Small intestine (tissue), 16 donors: ENCODE measurements at places on chromosomes 13 and 19.
A peak's percentile ranks its signal among the peaks of the same experiment; 100 is the strongest.

DNA sequence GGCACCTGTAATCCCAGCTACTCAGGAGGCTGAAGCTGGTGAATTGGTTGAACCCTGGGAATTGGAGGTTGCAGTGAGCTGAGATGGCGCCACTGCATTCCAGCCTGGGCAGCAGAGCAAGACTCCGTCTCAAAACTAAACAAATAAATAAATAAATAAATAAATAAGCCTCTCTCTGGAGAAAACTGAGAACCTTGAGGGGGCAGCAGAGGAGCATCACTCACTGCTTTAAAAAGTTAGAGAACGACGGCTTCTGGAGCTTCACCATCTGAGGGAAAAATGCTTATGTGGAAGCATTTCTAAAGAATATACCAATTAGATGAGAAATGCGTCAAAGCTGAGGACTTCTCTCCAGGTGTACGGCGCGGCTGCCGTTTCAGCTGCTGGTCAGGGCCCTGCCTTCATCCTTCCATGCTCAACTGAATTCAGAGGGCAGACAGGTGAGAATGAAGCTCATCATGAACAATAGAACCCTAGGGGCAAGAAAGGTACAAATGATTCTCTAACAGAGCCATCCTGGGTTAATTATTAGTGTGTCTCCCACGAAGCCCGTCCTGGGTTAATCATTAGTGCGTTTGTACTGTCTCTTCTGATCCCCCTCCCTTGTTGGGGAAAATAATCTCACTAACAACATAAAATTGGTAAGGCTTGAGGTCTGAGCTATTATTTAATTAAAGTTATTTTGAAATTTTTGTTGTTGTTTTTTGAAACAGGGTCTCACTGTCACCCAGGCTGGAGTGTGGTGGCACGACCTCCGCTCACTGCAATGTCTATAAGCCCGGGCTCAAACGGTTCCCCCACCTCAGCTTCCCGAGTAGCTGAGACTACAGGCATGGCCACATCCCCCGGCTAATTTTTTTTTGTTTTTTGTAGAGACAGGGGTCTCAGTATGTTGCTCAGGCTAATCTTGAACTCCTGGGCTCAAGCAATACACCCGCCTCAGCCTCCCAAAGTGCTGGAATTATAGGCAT is 80.1 kb downstream of the IPO5 start:
- no peak overlapping the region for H3K27ac ChIP-seq
- peak; percentile 5 for DNase-seq

GRCh38 chr19:18653853-18654252 is 17.0 kb downstream of the KLHL26 start:
- no peak overlapping the region for H3K27ac ChIP-seq
- no peak overlapping the region for H3K4me3 ChIP-seq
- DNase-seq: no peak
- H3K36me3 ChIP-seq: peaks cover 34% of the 10 kb centered on the region
- H3K4me1 ChIP-seq: peaks cover 21% of the 10 kb centered on the region

GRCh38 chr13:46170687-46171086 is 11.3 kb downstream of the LCP1 start:
- no peak overlapping the region for H3K27ac ChIP-seq
- H3K4me1 ChIP-seq: no peaks in the 10 kb centered on the region
- DNase-seq: no peak
- H3K4me3 ChIP-seq: no peak overlapping the region
- H3K27me3 ChIP-seq: no peaks in the 10 kb centered on the region
- H3K36me3 ChIP-seq: no peaks in the 10 kb centered on the region

GRCh38 chr13:38647312-38647711 is 39.6 kb upstream of the FREM2 start:
- no peak for DNase-seq
- H3K4me1 ChIP-seq: no peaks in the 10 kb centered on the region
- H3K27me3 ChIP-seq: no peaks in the 10 kb centered on the region
- no peak overlapping the region for H3K4me3 ChIP-seq
- H3K27ac ChIP-seq: no peak overlapping the region

- no peaks in the 10 kb centered on the region for H3K27me3 ChIP-seq
- no peaks in the 10 kb centered on the region for H3K4me1 ChIP-seq
Measured at GRCh38 chr13:39327172-39327479, 275.9 kb downstream of the LHFPL6 start.

GRCh38 chr19:5032101-5032967 is 63.4 kb downstream of the KDM4B start:
- H3K4me1 ChIP-seq: no peaks in the 10 kb centered on the region
- peaks cover 2% of the 10 kb centered on the region for H3K36me3 ChIP-seq
- no peaks in the 10 kb centered on the region for H3K27me3 ChIP-seq

GRCh38 chr19:46784262-46785053 is 3.9 kb downstream of the SLC1A5 start:
- H3K27me3 ChIP-seq: no peaks in the 10 kb centered on the region
- peak overlapping the region; percentile 82 for H3K27ac ChIP-seq
- DNase-seq: peak; percentile 86
- H3K4me1 ChIP-seq: peaks cover 29% of the 10 kb centered on the region

DNA sequence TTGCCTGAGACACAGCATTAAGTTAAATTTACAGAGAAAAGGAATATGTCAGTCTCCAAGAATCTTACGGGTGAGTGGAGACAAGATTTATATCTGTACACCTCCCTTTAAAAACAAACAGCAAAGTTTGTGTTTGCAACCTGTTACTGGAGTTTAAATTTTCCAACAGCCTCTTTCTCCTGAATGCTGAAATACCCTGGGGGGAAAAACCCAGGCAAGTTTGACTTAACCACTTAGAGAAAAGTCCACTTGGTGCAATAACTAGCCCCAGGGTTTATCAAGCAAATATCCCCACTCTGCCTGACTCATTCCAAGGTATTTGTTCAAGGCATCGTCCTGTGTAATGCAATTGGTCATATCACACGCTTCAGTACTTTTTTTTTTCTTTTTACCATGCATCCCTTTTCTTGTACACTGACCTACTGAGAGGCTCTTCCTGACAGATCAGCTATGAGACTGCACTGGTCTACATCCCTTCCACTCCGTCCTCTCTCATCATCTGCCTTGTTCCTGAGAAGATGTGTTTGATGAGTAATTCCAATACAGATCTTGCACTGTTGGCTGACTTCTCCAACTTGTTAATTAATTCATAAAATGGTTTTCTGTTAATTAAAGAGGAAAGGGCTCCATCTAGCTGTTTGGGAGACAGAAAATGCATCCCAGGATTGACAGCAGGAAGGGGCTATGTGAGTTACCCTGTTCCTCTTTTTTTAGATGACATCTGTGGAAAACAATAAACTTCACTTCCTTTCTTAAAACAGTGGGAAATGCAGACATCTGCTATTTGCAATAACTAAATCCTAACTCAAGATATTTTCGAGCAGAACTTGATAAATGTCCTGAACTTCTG is 212.5 kb upstream of the IRS2 start:
- no peaks in the 10 kb centered on the region for H3K4me1 ChIP-seq
- peaks cover 16% of the 10 kb centered on the region for H3K27me3 ChIP-seq
- no peak overlapping the region for H3K4me3 ChIP-seq
- H3K36me3 ChIP-seq: no peaks in the 10 kb centered on the region

DNA sequence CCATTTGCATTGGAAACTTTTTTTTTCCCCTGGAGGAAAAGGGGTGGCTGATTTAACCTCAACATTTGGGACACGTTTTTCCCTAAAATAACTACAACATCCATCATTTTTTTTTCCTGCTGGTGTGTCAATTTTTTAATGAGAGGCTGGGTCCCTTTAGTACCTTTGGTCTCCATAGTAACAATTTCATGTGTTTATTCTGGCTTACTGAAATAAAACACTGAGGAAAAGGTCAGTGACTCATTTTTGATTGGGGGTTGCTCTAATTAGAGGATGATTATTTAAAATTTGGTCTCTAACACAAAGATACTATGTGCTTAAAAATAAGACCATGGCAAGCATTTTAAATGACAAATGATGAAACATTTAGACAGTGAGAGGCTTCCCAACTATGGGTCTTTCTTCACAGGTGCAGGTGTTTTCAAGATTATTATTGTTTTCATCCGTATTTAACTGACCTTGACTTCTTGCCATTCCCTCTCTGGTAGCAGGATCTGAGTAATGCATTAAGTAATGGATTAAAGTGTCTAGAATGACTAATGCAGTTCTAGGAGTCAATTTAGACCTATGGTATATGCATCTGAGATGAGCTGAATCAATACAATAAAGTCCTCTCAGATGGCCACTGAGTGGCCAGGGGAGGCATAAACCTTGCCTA is 406.4 kb downstream of the KCNRG start:
- no peak overlapping the region for H3K27ac ChIP-seq
- H3K4me3 ChIP-seq: no peak overlapping the region
- no peaks in the 10 kb centered on the region for H3K27me3 ChIP-seq
- peak; percentile 43 for DNase-seq

GRCh38 chr19:38769635-38770211 is 3.6 kb downstream of the LGALS7 start:
- peak overlapping the region; percentile 51 for H3K4me3 ChIP-seq
- no peaks in the 10 kb centered on the region for H3K4me1 ChIP-seq
- H3K27ac ChIP-seq: peak overlapping the region; percentile 84
- H3K27me3 ChIP-seq: no peaks in the 10 kb centered on the region

DNA sequence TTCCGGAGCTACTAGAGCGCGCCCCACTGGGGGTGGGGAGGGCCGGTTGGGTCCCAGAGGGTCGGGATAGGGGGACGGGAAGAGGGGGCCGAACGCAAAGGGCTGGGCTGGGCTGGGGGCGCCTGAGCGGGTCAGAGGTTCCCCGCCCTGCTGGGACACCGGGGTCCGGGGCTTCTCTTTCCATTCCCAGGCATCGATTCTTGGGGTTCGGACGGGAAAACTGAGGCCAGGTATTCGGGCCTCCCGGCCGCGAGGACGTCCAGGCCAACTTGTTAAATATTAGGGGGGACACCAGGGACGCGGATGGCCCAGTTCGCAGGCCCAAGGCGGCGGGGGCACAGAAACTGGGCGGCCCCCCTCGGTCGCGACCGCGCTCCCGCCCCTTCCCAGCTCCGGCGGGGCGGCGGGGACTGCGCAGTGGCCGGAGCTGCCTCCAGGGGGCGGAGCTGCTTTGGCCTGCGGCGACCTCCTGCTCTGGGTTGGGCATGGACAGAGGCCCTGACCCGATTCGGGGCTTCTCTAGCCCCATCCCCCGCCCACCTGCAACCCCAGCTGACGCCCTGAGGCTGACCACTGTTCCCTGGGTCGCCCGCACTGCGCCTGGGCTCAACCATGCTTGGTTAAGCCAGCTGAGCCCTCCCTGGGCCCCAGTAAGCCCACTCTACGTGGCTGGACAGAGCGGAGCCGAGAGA is 1.2 kb upstream of the KLF16 start:
- H3K36me3 ChIP-seq: no peaks in the 10 kb centered on the region
- peak; percentile 84 for DNase-seq
- no peaks in the 10 kb centered on the region for H3K27me3 ChIP-seq
- peak overlapping the region; percentile 93 for H3K27ac ChIP-seq
- H3K4me3 ChIP-seq: peak overlapping the region; percentile 92

GRCh38 chr19:31313291-31314030 is 35.8 kb downstream of the TSHZ3 start:
- H3K27me3 ChIP-seq: no peaks in the 10 kb centered on the region
- DNase-seq: no peak
- H3K4me1 ChIP-seq: peaks cover 6% of the 10 kb centered on the region
- H3K4me3 ChIP-seq: no peak overlapping the region

- H3K27me3 ChIP-seq: peaks cover 8% of the 10 kb centered on the region
- peak; percentile 36 for DNase-seq
- H3K36me3 ChIP-seq: no peaks in the 10 kb centered on the region
- no peak overlapping the region for H3K4me3 ChIP-seq
- peaks cover 4% of the 10 kb centered on the region for H3K4me1 ChIP-seq
- H3K27ac ChIP-seq: no peak overlapping the region
Measured at GRCh38 chr13:46389457-46390451, 2.7 kb upstream of the RUBCNL start.

DNA sequence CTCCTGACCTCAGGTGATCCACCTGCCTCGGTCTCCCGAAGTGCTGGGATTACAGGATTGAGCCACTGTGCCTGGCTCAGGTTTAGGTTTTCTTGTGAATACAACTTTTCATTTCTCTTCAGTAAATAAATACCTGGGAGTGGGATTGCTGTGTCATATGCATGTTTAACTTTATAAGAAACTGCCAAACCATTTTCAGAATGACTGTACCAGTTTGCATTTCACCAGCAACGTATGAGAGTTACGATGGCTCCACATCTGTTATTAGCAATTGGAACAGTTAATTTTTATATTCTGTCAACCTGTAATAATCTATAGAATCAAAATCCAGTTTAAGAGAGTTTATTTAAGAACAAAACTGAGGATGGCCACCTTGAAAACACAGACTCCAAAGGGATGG is 52.2 kb downstream of the TEX26 start:
- H3K4me1 ChIP-seq: no peaks in the 10 kb centered on the region
- H3K27me3 ChIP-seq: peaks cover 3% of the 10 kb centered on the region
- no peaks in the 10 kb centered on the region for H3K36me3 ChIP-seq
- DNase-seq: no peak
- H3K27ac ChIP-seq: no peak overlapping the region
- H3K4me3 ChIP-seq: no peak overlapping the region

DNA sequence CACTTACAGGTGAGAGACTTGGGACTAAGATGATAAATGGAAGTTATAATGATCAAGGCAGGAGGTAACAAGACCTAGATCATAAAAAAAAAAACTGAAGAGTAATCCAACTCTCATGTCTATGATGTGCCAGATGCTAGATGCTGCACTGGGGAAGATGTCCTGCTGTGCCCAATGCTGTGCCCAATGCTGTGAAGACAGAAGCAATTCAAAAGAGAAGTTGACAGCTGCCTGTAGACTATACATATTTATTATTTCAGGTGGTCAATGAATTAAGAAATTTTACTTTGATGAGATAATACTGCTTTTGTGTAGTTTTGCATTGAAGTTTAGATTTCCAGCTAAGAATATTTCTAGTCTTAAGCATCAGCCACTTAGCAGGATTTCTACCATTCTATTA is 21.5 kb downstream of the VWA8 start:
- H3K4me1 ChIP-seq: no peaks in the 10 kb centered on the region
- no peak overlapping the region for H3K4me3 ChIP-seq
- no peak overlapping the region for H3K27ac ChIP-seq
- H3K27me3 ChIP-seq: no peaks in the 10 kb centered on the region
- DNase-seq: no peak
- peaks cover 2% of the 10 kb centered on the region for H3K36me3 ChIP-seq

DNA sequence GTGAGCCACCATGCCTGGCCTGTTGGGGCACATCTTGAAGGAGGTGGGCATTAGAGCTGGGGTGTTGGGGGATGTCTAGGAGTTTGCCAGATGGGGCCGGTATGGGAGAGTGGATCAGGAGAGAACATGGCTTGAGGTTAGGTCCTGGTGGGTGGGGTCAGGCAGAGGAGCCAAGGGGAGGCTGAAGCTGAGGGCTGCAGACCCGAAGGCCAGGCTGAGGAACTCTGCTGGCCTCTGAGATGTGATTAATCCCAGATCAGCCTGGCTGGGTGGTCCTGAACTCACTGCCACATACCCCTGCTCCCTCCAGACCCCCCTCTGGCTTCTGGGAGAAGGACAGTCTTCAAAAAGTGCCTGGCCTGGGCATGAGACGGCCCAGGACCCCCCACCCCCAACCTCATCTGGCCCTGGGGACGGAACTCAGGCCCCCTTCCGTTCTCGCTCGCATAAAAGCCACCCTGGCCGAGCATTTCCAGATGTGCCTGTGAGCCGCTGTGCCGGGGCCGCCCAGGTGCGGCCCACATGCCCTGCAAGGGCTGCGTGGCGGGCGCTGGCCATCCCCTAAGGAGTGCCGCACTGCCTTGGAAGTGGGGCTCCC is 2.7 kb downstream of the FSTL3 start:
- no peak for DNase-seq
- peaks cover 7% of the 10 kb centered on the region for H3K4me1 ChIP-seq
- peak overlapping the region; percentile 75 for H3K27ac ChIP-seq
- no peaks in the 10 kb centered on the region for H3K27me3 ChIP-seq
